Kasumi-1 (cell line): ENCODE measurements at places on chromosomes 7 and 10.

DNA sequence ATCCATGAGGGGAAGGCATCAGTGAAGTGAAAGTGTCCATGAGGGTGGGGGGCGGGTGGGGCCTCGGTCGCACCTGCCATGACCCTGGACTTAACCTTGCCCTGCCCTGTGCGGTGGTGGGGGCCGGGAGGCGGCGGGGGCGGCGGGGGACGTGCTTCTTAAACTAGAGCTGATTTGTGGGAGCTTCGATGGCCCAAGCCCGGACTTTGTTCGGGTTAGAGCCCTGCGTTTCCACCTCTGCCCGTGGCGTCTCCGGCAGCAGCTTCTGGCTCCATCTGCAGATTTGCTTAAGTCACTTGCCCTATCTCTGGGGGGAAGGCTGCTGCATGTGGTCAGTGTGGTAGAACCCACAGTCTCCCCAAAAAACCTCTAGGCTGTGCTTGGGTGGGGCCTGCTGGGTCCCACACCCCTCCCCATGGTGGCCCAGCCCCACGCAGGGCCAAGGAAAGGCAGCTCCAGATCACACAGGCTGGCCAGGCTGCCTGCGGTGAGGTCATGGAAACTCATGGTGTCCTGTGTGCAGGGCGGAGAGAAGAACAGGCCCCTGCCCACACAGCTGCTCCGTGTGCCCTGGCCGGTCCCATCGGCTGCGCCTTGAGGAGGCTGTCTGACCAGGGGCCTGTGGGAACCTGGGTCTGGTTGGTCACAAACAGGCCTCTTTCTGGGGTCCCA lies 93.2 kb downstream of the INPP5A start:
- no peak for DNase-seq

DNA sequence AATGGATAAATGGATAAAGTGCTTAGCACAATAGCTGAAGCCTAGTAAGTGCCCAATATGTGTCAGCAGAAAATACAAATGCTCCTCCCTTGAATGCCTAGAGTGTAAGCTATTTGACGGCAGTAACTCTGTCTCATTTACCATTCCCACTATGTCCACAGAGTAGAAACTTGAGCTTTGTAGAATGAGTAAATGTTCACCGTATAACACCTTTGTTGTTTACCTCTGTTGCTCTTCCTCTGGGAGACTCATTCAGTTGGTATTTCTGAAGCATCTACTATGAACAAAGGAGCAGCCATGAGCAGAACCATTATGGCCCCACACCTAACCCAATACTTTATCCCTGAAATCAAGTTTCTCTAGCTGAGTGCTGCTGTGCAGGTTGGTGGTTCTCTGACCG lies 8.4 kb upstream of the SLC16A12 start:
- no peak for DNase-seq

GRCh38 chr7:82098414-82098813 lies 328.6 kb upstream of the HGF start:
- DNase-seq: no peak

GRCh38 chr10:116237260-116237659 lies 35.7 kb downstream of the GFRA1 start:
- no peak for DNase-seq
